ENCODE measurements at places on chromosomes 6 and 20.

DNA sequence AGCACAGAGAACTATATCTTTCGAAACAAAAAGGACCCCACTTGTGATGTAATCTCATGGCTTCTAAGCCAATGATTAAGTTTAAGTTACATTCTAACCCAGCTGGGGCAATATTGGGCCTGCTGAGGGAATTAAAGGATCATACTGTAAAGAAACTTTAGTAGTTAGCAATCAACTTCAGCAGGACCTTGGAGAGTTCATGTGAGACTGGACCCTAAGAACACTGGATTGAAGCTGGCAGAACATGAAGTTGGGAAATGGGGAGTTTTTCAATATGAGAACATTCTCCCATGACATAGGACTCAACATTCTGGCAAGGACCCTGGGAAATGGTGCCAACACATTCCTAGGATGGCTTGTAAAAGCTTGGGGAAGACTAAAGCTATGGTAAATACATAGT is 516.2 kb downstream of the PKHD1 start:
- no peak for DNase-seq

DNA sequence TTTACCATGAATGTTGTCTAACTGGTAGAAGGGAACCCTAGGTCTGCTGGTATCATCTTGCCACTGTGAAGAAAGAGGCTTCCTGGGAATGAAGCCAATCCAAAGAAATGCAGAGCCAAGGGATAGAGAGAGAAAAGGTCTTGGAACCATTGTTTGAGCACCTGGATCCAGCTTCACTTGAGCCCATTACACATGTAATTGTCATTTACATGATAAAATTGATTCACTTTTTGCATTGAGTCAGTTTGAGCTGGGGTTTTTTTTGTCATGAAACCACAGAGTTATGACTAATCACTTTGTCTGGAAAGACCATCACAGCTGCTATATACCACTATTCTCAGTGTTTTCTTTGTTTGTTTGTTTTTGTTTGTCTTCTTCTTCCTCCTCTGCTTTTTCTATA is 112.3 kb downstream of the CBLN4 start:
- no peak for DNase-seq

DNA sequence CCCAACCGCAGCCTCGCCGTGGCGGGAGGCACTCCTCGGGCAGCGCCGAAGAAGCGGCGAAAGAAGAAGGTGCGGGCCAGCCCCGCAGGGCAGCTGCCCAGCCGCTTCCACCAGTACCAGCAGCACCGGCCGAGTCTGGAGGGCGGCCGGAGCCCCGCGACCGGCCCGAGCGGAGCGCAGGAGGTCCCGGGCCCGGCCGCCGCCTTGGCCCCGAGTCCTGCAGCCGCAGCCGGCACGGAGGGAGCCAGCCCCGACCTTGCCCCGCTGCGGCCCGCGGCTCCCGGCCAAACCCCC is 525 bp downstream of the PNRC1 start:
- peak; percentile 26 for DNase-seq

GRCh38 chr6:101961357-101961756 is 567.8 kb downstream of the GRIK2 start:
- no peak for DNase-seq

DNA sequence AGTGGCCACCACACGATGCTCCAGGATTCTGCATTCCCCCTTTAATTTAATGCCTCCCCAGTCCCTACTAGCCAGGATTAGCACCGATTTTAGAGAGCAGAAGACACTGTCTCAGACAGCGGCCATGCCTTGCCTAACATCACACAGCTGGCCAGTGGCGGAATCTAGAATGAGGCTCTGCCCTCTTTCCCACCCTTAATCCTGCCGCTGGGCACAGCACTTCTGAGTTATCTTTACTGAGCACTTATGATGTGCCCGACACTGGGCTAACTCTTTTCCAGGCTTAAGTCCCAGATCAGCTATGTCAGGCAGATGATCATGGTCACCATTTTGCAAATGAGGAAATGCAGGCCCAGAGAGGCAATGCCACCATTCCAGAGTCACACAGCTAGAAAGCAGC is 5.6 kb upstream of the BPIFA2 start:
- DNase-seq, result no peak

- peak; percentile 20 for DNase-seq
Measured at GRCh38 chr6:141488488-141488887, 644.2 kb upstream of the GJE1 start.

GRCh38 chr6:108434222-108434621 is 126.5 kb upstream of the FOXO3 start:
- DNase-seq, result no peak

GRCh38 chr20:19765913-19766312 is 7.9 kb downstream of the RIN2 start:
- DNase-seq, result no peak

GRCh38 chr6:28530777-28531176 is 5.1 kb downstream of the GPX5 start:
- no peak for DNase-seq

GRCh38 chr6:166257911-166258318 is 50.3 kb downstream of the PRR18 start:
- no peak for DNase-seq

- DNase-seq, result peak; percentile 39
Measured at GRCh38 chr6:138485005-138485545, 14.2 kb downstream of the NHSL1 start.

GRCh38 chr20:63500151-63500901 is 1.4 kb upstream of the EEF1A2 start:
- DNase-seq, result no peak

GRCh38 chr6:136716917-136717715 is 75.2 kb downstream of the MAP3K5 start:
- no peak for DNase-seq

- DNase-seq, result no peak
Measured at GRCh38 chr6:125732398-125732797, 17.0 kb upstream of the HEY2 start.

DNA sequence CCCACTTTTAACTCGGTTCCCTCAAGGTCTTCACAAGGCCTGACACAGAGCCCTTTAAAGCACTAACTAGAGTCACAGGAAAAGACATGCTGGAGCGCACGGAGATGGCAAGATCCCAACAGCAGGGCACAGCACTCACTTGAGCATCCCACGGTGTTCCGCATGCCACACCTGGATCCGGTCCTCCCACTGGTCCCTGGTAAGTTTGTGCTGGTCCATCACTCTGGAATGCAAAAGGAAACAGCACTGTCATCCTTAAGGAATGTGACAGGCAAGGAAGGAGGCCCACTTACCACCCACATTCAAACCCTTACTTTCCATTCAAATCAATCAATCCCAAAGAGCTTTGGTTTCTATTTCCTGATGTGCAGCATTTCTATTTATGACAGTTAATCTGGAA is 34.7 kb downstream of the EZR start:
- DNase-seq, result peak; percentile 48

GRCh38 chr20:14948416-14948815 is 611.0 kb upstream of the FLRT3 start:
- DNase-seq, result no peak

DNA sequence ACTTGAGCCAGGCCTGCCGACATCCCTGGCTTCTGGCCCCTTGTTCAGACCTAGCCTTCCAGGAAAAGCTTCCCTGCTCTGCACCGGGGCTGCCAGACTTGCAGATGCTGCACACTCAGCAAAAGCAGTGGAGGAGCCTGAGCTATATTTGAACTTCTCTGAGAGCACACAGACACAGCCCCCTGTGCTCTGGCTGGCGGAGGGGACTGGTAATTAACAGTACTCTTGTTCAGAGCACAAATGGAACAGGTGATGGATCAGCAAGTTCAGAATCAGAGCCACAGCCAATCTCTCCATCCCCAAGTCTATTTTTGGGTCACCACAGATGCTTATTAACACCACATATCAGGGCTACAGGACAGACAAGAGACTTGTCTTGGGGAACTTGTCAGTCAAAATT is 27.6 kb upstream of the RIMS4 start:
- no peak for DNase-seq

- no peak for DNase-seq
Measured at GRCh38 chr6:107120404-107120803, 5.1 kb upstream of the BEND3 start.

DNA sequence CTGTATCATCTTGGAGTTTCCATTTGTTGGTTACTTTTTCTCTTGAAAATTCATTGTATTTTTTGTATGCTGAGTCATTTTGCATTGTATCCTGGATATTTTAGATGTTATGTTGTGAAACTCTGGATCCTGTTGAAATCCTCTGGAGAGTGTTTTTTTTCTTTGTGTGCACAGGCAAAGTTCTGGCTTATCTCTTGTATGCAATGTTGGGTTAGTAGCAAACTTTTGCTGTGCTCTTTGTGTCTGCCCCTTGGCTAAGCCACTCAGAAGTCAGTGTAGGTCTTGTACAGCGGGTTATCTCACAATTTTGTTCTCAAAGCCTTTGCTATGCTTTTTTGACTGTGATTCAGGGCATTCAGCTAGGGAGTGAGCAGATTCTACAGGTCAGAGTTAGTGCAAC is 29.1 kb upstream of the LMBRD1 start:
- DNase-seq, result no peak

- DNase-seq, result peak; percentile 93
Measured at GRCh38 chr6:42226645-42227143, 9.0 kb upstream of the MRPS10 start.

DNA sequence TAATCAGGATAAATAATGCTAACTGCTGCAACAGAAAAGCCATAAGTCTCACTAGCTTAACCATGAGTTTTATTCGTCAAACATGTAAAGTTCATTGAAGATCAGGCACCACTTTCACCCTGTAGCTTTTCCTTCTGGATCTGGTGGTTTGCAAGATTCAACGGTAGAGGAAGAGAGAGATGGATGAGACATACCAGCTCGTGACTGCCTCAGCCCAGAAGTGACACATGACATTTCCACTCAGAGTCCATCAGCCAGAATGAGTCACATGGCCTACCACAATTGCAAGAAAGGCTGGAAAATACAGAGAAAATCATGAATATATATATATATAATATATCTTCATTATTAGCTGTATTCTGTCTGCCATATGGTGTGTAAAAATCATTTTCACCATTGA is 29.0 kb downstream of the SPTLC3 start:
- peak; percentile 74 for DNase-seq

DNA sequence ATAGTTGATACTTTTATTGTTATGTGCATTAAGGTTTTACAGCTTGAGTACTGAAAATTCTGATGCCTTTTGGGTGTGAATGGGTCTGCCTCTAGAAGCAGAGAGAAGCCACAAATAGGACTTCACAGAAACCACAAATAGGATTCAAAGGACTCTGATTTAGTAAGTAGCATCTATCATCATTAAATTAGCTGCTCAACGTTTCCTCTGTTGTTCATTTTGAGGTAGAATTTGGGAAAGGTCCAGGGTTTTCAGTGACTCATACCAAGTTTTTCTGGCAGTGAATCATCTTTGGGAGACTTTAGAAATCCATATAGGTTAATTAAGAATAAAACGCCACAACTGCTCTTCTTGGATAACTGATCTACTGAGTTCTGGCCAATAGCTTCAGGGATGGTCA is 105.1 kb downstream of the PHF3 start:
- peak; percentile 76 for DNase-seq

- DNase-seq, result peak; percentile 95
Measured at GRCh38 chr6:32952817-32953739, at the start of gene HLA-DMA. Gene HLA-DMA, minus strand, starts transcription at chr6:32953097. Its CDS starts 61 bp downstream, at chr6:32953036.

- DNase-seq, result peak; percentile 15
Measured at GRCh38 chr6:71419217-71420094, 130.8 kb downstream of the OGFRL1 start.

DNA sequence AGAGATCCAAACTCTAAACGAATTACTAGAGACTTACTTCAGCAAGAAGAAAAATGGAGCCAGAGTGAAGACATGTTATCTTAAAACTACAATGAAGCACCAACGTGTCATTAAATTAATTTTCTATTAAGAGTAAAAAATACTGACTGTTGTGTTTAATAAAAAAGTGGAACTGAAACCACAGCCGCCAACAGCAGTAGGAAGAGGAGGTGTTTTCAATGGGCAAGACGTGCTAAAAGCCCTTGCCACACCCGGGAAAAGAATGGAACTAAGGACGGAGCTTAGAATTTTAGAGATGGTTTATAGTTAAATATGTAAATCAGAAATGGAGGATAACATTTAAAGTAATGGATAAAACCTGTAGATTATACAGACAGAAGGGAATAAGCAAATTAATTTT is 608.7 kb downstream of the TFAP2A start:
- no peak for DNase-seq

GRCh38 chr6:126123226-126123625 is 136.9 kb downstream of the TRMT11 start:
- no peak for DNase-seq

- peak; percentile 15 for DNase-seq
Measured at GRCh38 chr6:116596815-116597214, 19.5 kb upstream of the RSPH4A start.

- peak; percentile 45 for DNase-seq
Measured at GRCh38 chr6:100266494-100267401, 198.0 kb downstream of the SIM1 start.

GRCh38 chr6:75752365-75752764 is 3.3 kb downstream of the MYO6 start:
- peak; percentile 6 for DNase-seq

- DNase-seq, result no peak
Measured at GRCh38 chr6:80667006-80667405, 560.5 kb downstream of the BCKDHB start.

DNA sequence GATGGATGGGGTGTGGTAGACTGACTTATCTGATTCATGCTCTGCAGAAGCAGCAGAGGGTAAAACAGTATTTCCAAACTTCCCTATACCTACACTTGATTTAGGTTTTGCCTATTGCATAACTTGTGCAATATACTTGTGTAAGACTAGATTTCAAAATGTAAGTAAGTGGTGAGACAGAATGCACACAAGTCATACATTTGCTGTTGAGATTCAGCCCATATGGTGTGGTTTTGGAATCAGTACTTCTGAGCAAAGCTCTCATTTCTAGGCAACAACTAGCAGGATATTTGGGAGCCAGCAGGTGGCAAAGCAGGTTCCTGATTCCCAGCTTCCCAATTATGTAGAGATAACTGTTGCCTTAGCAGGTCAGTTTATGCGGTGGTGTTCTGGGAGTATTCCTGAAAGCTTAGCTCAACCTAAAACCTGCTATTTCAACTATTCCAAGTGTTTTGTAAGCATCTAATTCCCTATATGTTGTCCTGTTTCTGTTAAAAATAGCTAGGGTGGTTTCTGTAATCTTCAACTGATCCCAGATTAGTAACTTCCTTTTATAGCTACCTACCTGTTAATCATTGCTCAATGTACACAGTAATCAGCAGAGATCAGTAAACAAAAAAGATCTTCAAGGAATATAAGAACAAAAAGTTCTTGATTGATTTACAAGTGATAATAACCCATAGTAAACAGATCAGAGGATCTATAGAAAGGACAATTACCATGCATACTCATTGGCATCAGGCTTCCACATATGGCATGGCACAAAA is 8.5 kb upstream of the FABP7 start:
- no peak for DNase-seq

- no peak for DNase-seq
Measured at GRCh38 chr6:35823601-35824000, 18.4 kb downstream of the LHFPL5 start.

GRCh38 chr6:111651185-111652034 is 45.7 kb upstream of the TRAF3IP2 start:
- no peak for DNase-seq

GRCh38 chr20:15835811-15836210 is 737.4 kb downstream of the KIF16B start:
- DNase-seq, result no peak

Measured in RPMI7951 (cell line).